NCI-H526 treated with DMSO at 0.1 percent for 48 hours (cell line): ENCODE measurements at places on chromosomes 7 and 10.

DNA sequence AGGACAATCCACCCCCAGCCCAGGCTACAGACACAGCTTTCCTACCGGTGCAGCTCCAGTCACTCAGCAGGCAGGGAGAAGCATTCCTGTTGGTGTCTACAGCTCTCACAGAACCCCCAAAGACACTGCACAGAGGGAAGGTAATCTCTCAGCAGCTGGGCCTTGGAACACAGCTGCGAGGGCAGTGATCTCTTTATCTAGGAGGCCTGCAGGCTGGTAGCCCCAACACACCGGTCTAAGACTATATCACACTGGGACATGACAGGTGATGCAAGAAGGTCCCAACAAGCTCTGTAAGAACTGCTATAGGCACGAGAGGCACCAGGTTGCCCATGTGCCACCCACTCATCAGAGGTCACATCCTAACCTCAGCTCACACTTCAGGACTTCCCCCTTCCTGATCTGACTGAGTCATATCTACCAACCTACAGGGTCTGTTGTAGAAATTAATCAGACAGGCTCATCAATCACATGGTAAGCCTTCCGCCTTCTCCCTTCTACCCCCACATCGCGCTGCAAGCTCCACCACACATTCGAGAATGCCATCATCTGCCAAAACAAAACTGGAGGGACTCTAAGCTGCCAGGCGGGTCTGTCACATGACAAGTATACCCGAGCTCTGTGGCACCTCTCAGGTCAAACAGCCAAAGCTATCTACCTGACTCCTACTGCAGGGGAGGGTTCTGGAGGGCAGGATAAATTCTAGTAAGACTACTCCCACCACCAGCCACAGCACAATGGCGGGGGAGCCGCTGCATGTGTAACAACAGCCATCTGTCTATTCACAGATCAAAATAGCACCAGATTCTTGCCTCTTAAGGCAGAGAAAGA lies 26.1 kb downstream of the FAM53B start:
- DNase-seq: no peak

- DNase-seq: no peak
Observed at GRCh38 chr10:58948303-58948702, 228.1 kb upstream of the PHYHIPL start.

- DNase-seq: no peak
Observed at GRCh38 chr7:112067632-112068540, 138.3 kb downstream of the DOCK4 start.

GRCh38 chr7:128108641-128109423 lies 77.6 kb upstream of the LRRC4 start:
- no peak for DNase-seq

GRCh38 chr10:93337309-93337721 lies 144.8 kb downstream of the MYOF start:
- no peak for DNase-seq
